ENCODE measurements at places on chromosomes 6 and 20.

DNA sequence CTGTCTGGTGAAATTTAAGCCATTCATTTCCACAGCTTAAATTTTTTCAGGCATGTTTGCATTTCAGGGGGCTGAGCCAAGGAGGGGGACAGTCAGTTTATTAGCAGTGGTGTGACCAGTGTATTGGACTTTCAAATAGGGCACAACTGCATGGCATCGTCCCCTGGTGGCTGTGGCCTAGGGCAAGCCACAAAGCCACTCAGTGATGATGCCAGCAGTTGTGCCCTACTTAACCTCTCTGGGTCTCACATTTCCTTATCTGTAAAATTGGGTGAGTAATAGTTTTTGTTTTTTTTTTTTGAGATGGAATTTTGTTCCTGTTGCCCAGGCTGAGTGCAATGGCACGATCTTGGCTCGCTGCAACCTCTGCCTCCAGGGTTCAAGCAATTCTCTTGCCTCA lies 48.0 kb downstream of the CDC5L start:
- DNase-seq: no peak

- DNase-seq: no peak
These were observed 55.7 kb upstream of the PRND start for GRCh38 chr20:4666001-4666479.

GRCh38 chr20:23285536-23285935 lies 65.1 kb upstream of the NXT1 start:
- no peak for DNase-seq

DNA sequence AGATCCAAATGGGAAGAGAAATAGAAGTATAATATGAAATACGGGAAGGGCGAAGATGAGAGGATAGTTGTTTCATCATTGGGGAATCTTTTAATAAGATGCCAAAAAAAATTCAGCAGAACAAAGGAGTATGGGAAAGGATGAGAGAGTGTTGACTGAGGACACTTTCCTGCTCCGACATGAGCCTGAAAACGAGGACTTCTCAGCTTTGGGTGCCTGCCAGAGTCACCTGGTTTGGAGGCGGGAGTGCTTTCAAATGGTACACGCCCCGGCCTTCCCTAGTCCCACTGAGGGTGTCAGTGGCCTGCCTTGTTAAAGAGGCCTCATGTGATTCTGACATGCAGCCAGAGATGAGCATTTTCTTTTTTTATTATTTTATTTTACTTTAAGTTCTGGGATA lies 250.9 kb downstream of the ANKRD60 start:
- no peak for DNase-seq

GRCh38 chr6:34145161-34146020 lies 496 bp downstream of the GRM4 start:
- no peak for DNase-seq

- DNase-seq: no peak
These were observed 562.3 kb upstream of the POU3F2 start for GRCh38 chr6:98272060-98272459.

DNA sequence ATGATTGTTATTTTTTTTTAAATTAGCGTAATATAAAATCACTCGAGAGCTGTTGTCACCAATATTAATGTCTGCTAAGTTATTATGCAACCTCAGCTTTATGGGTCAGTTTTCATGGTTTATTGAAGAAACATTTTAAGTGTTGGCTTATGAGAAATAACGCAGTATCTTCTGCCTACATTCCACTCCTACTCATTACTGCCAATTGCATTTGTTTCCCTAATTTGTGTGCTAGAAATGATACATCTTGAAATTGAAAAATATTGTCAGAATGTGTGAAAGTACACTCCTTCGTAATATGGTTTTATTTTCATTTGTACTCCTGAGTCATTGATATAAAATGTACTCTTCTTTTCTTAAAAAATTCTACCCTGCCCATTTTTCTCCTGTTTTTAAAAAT lies 333.3 kb upstream of the HSF2 start:
- DNase-seq: no peak

GRCh38 chr20:25006431-25007167 lies 14.0 kb upstream of the APMAP start:
- no peak for DNase-seq

GRCh38 chr6:44386364-44386928 lies 1.1 kb upstream of the CDC5L start:
- no peak for DNase-seq

GRCh38 chr6:7161845-7162244 lies 54.1 kb downstream of the RREB1 start:
- DNase-seq: no peak

DNA sequence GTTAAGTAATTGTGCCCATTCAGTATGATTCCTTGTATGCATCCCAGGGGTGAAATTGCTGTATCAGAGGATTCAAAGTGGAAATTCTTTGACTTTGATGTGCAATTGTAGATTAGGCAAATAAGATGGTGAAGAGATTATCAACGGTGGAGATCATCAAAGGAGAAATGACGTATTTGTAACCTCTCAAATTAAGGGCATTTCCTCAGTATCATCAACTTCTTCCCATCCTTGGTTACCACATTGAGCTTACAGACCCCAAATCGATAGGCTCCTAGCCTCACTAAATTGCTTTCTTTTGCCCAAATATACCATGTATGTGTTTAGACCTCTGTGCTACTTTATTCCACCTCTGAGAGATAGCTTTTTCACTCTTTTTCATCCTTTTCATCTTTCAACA lies 213.1 kb upstream of the ZFP64 start:
- DNase-seq: no peak

GRCh38 chr6:141809901-141810300 lies 322.8 kb upstream of the GJE1 start:
- no peak for DNase-seq

GRCh38 chr6:150723857-150724256 lies 124.2 kb downstream of the PLEKHG1 start:
- DNase-seq: no peak

GRCh38 chr20:12353842-12354241 lies 436.1 kb downstream of the BTBD3 start:
- DNase-seq: no peak

DNA sequence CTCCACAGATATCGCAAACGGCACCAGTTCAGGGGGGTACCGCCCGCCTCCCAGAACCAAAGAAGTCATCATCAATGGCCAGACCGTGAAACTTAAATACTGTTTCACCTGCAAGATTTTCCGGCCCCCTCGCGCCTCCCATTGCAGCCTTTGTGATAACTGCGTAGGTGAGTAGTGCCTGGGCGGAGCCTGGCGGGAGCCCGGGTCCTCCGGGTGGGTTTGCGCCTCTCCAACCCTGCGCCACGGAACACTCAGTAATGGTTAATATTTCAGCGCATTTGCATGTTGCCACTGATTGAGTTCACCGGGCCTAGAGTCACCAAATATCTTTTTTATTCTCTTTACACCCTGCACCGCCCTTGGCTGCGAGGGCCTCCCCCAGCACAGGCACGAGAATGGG lies 212.0 kb downstream of the ZDHHC14 start:
- DNase-seq: no peak

GRCh38 chr6:143536866-143537691 lies 25.6 kb upstream of the FUCA2 start:
- no peak for DNase-seq

DNA sequence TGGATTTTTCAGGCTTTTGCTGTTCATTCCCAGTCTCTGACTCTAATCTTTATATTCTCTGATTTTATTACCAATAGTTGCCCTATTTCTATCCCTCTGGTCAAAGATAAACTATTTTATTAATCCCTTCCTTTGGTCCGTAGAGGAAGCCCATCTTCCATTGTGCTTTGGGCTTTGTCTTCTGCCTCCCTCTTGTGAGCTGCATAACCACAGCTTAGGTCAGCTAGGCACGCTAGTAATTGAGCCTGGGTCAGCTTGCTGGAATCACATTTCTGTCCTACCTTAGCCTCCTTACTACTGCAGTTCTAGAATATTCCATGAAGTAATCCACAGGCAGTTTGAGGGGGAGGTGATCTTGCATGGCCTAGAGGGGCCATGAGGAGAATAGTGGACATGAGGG lies 49.4 kb downstream of the TRMT11 start:
- DNase-seq: no peak

GRCh38 chr6:4647414-4648365 lies 128.5 kb upstream of the CDYL start:
- peak; percentile 88 for DNase-seq

DNA sequence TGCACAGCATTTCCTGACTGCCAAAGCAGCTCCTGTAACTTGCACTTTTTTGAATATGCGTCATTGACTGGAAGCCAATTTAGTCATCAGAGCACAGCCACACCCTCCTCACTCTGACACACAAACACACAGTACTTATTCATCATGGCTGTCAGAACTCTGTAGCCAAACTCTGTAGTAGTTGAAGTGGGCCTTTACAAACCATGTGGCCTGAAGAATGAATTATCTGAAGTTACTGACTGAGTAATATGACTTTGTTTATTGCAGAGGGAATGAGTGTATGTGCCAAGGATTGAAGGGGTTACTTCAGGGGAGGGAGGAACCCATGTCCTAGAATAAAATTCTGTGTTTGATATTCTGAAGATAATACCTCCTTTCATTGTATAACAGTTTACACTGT lies 102.7 kb downstream of the FIG4 start:
- no peak for DNase-seq

DNA sequence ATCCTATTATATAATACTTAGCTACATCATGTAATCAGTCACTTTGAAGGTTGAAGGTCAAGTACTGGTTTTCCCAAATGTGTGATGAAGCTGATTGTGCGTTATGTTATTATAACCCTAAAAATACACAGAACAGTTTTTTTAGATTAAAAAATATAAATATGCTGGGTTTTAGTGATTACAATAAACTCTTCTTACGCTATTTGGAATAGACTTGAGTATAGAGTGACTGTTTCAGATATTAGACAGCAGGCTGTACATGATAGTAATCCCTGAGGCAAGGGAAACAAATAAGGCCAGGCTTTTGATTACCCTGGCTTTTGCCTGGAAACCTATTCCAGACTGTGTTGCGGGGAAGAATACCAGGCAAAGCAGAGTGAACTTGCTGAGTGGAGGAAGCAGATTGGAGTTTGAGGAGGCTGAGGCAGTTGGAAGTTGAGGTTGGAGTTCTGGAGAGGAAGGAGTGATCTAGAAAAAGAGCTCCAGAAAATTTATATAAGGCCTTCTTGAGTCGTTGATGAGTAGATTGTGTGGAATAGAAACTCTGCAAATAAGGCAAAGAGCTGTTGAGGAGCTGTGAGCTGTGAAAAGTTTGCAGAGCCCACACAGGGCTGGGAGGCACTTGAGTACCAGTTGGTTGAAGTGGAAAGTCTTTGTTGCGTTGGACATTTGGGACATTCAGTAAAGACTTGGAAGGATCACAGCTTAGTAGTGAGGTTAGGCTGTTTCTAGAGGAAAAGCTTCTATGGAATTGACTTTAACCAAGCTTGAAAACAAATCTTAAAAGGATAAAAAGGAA lies 26.4 kb downstream of the MAP3K4 start:
- DNase-seq: no peak

DNA sequence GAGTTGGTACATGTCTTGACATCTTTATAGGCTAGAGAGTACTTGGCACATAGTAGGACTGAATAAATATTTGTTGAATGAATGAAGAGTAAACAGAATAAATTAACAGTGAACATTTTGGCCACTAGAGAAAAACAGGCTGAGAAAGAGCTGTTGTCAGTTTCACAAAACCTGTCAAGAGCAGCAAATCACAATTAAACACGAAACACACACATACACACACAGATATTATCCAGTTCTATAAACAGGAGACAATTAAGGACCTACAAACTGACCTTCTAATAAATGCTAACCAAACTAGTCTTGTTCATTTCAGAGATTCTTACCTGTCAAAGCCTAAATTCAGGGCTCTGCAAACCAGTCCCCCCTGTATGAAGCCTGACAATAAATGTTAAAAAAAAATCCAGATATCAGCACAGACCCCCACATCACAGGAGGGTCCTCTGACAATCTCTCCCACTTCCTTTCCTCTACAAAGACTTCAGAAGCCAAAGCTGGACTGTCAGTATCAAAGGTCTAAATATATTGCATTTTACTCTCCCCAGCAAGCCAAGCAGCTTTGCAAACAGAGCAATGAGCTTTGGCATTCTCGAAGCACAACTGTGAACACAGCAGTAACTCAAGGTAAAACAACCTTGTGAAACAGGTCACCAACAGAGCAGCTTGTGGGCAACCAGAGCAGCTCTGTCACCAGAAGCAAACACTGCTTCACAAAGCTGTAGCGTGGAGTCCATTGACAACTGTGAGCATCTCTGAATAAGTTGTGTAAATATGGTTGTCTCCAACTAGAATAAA lies 229.9 kb downstream of the TBXT start:
- DNase-seq: no peak

DNA sequence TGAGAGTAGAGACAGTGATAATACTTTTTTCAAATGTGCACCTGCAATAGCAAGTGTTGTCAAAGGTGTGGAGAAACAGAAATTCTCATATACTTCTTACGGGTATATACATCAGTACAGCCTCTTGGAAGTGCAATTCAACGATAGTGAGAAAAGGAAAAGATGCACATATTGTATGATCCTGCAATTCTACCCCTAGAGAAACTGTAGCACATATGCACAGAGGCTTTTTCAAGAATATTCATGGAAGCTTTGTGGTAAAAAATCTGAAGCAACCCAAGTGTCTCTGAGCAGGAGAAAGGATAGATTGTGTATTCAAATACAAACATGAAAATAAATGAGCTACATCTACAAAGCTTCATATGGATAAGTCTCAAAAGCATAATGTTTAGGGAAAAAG lies 94.7 kb upstream of the PREP start:
- no peak for DNase-seq

DNA sequence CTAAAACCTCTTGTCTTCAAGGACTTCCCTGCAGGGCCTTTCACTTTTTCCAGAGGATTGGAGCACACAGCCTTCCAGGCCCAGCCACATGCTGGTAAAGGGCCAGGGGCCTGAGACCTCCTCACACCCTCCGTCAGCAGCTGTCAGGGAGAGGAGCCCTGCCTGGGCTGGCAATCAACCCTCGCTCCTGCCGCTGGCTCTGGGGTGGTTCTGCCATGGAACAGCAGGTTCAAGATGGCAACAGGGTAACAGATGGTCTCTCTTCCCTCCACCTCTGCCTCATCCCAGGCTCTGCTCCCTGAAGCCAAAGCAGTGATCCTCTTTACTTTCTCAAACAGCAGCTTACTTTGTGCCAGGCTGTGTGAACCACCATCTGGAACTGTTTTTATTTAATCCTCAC lies 23.8 kb downstream of the PCNA start:
- DNase-seq: no peak
